ENCODE measurements at places on chromosomes 7 and 10.

DNA sequence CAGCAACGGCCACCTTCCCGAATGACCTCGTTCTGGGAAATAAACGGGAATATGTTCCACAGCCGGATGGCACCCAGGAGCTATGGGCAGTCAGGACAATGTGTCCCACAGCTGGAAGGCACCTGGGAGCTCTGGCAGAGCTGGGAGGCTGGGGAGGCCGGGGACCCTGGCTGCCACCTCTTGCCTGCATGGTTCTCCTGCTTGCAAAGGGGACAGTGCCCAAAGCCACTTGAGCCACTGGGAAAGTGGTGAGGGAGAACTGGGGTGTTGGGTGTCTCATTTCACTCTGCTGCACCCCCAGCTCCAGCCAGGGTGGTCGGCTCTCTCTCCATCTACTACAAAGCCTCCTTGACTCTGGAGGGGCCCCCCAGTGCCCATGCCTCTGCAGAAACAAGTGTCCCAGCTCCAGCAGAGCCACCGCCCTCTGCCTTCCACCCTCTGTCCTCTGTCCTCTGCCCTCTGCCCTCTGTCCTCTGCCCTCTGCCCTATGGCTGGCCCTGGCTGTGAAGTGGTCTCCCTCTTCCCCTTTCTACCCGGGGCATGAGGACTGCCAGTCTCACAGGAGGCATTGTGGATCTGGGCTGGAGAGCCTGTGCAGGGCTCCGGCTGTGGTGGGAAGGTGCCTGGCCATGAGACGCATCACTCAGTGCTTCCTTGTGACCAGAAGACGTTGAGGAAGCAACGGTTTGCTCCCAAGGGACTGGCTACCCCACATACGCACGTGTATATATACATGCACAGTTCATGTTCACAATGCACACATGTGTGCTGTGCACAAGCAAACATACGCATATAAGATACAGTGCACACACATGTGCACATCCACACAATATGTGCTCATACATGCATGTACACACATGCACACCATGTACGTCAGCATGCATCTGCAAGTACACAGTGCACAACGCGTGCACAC, 21.5 kb upstream of the INPP5A start:
- DNase-seq = no peak

GRCh38 chr7:32155712-32156111, 85.5 kb upstream of the PDE1C start:
- no peak for DNase-seq

- DNase-seq = no peak
Observed at GRCh38 chr7:42494199-42494710, 257.2 kb upstream of the GLI3 start.

- no peak for DNase-seq
Observed at GRCh38 chr7:129264534-129264933, 39.7 kb downstream of the AHCYL2 start.

DNA sequence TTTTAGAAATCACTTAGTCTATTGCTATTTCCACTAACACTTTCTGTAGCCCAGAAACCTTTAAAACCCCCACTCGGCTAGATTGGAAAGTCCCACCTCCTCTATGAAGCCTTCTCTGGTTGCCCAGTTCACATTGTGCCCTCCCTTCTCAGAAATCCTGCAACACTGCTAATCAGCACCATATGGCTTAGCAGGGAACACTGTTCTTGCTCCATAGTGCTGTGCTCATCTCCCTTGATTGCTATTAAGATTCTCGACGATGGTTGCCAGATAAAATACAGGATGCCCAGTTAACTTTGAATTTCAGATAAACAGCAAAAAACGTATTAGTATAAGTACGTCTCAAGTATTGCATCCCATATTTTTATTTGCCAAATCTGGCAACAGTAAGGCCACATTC, 40.1 kb upstream of the XPNPEP1 start:
- DNase-seq = no peak

DNA sequence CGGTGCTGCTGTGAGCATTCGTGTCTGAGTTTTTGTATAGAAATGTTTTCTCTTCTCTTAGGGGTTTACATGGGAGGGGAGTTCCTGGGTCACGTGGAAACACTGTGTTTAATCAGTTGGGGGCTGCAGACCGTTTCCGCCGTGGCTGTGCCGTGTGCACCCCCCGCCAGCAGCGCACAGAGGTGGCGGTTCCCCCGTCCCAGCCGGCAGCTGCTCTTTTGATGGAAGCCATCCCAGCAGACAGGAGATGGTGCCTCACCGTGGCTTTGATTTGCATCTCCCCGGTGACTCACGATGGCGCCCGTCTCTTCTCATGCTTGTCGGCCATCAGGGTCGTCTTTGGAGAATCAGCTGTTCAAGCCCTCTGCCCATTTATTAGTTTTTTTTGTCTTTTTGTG, 34.9 kb upstream of the FOXL3 start:
- DNase-seq = no peak

- no peak for DNase-seq
Observed at GRCh38 chr10:59088912-59089573, 87.4 kb upstream of the PHYHIPL start.

DNA sequence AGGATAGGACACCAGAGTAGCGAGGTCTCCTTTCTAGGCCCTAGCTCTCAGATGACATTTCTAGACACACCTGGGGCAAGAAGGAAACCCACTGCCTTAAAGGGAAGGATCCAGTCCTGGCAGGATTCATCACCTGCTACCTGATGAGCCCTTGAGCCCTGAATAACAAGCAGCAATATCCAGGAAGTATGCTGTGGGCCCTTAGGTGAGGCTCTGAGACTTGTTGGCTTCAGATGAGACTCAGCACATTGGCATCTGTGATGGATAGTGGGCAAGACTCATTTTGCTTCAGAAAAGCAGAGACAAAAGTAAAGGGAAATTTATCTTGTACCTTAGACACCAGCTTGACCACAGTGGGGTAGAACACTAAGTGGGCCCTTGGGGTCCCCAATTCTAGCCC, 238.4 kb upstream of the MEOX2 start:
- no peak for DNase-seq

DNA sequence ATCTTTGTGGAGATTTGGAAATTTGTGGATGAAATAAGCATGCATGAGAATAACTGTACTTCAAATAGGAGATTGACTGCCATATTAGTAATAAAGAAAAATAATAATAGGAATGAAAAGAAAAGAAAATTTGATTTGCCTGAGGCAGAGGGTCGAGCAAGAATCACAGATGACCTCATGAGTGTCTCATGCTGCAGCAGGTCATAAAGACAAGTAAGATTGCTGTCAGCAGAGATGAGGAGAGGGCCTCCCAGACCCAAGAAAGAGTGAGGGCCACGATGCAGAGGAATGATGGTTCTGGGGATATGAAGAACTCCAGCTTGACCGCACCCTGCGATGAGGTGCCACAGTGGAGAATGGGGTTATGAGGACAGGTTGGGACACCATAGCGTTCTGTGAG, 39.2 kb downstream of the TOMM7 start:
- DNase-seq = no peak

DNA sequence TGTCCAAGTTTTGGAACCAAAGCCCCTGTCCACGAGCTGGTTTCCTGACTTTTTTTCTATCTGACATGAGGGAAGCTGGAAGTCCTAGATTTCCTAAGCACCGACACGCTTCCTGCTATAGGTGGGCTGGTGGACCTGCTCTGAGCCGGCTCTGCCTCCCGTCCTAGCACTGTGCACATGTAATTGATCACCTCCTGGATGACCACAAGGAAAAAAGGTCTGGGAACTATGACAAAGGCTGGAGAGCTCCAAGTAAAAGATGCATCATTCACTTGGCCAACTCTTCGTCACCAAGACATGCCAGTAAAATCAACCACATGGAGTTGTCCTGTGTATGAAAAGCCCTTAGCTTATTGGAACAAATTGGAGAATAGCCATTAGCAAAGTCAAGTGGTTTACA, 104.8 kb downstream of the ITIH5 start:
- DNase-seq = no peak

DNA sequence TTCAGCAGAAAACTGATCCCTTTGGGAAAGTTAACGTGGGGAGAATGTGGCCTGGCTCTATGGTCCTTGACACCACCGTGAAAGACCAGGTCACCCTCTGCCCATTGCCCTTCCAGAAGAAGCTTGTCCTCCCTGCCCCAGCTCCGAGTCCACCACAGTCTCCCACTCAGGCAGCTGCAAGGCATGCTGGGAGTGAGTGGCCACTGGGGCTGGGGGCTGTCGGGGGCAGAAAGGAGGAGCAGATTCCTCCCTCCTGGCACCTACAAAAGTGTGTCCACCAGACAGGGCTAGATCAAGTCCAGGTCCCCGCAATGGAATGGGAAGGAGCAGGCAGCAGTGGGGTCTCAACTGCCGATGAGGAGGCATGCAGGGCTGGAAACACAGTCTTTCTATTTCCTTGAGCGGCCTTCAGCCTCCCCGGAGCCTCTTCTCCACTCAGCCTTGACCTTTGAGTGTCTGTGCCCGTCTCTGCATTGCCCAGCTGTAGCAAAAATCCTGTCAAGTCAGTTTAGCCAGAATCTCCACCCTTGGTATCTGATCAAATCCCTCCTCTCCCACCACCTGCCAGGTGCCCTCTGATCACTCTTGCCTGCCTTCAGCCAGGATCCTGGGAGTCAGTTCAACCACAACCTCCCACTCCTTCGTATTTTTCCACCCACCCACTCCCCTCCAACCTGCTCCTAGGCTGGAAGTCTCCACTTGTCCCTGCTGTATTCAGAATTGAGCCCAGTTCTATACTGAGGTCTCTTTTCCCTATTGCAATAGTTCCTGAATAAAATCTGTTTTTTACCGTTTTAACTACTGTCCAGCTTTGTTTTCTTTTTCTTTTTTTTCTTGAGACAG, 6.9 kb upstream of the ZNF316 start:
- DNase-seq = no peak
